ENCODE measurements at places on chromosomes 2 and 18.

GRCh38 chr2:28533044-28533680 lies 37.3 kb downstream of the PLB1 start:
- no peaks in the 10 kb centered on the region for H3K4me1 ChIP-seq
- no peak overlapping the region for H3K4me3 ChIP-seq
- H3K27ac ChIP-seq = no peak overlapping the region
- no peaks in the 10 kb centered on the region for H3K27me3 ChIP-seq
- no peak for DNase-seq

DNA sequence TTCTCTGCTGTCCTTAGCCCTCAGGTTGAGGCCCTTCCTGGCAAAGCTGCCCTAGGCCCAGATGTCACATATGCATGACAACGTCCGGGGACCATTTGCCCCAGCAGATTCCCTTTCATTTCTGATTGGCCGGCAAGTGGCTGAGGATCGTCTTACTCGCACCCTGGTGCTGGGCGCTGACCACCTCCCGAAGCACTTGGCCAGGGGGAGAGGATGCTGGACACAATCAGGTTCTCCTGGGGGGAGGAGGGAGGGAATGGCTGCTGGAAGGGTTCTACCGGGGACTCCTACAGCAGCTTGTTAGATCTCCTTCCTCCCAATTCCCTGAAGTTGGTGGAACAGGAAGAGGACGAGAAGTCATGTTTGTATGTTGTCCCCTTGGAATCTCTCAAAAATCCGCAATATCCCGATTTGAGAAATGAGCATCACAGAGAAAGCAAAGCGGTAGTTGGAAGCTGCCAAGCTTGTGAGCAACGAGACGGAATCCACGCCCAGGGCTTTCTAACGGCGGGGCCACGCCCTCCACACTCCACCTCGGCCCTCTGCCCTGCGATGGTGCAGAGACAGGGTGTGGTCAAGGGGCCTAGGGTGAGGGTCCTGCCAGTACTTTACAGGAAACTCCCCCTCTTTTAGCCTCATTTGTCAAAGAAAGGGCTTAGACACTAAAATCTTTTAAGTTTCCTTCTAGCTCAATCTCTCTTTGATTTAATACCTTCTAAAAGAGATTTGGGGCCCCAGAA lies 61.8 kb upstream of the YWHAQ start:
- peaks cover 5% of the 10 kb centered on the region for H3K4me1 ChIP-seq
- peak; percentile 55 for DNase-seq
- no peaks in the 10 kb centered on the region for H3K36me3 ChIP-seq

DNA sequence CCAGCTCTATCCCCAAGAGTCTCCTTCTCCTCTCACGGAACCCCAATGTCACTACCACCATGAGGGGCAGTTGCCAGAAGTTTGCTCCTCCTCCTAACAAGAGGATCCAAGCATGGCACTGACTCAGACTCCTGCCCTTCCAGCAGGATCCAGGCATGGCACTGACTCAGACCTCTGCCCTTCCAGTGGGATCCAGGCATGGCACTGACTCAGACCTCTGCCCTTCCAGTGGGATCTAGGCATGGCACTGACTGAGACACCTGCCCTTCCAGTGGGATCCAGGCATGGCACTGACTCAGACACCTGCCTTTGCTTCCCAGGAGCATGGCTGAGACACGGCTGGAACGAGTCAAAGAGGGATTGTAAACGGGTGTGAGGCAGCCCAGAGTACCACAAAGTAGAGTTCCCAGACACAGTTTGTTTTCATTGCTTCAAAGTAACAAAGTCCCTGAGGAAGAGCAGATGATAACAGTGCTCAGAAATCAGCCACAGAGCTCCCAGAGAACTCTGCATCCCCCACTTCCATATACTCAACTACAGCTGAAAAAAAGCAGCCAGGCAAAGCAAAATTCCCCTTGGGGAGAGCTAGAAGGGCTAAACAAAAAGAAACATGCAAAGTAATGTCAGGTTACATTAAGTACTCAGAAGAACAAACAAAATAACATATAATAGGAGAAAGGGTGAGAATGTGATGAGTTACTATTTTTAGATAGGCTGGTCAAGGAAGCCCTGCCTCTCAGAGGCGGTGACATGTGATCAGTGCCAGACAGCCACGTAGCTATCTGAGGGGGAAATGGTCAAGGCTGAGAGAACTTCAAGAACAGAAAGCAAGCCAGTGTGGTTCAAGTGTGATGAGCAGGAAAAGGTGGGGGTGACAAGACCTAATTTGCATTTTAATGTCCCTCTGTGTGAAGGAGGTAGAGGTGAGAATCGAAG lies 3.0 kb downstream of the BUB1 start:
- H3K36me3 ChIP-seq = no peaks in the 10 kb centered on the region
- H3K4me3 ChIP-seq = no peak overlapping the region
- no peak overlapping the region for H3K27ac ChIP-seq
- peaks cover 25% of the 10 kb centered on the region for H3K4me1 ChIP-seq
- H3K27me3 ChIP-seq = no peaks in the 10 kb centered on the region

DNA sequence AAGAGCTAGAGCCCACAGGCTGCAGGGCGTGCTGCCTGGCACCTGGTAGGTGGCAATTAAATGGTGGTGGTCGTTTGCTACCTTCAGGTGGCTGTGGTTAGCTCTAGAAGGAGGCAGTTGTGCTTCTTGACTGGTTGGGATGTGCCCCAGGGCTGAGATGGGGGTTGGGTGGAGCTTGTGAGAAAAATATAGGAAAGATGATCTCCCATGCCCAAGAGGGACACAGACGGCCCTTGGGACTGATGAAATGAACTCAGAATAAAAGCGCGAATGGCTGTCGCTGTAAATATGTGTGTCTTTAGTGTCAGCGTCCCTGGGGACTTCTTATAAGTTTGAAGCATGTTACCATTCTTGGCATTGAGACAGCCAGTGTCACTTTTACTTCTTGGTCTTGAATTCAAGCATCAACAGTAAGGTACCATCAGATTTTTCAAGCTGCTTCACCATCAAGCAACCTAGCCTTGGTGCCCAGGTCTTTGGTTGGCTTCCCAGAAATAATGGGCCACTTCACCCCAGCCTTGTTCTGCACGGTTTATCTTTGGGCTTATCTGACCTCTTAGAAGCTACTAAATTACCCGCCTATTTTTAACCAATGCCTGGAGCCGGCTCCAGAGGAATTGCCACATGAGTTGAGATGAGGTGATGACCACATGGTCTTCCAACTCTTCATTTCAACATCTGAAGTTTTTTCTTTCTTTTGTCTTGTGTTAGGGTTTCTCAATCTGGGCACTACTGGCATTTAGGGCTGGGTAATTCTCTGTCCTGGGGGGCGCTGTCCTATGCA lies 11.9 kb downstream of the LRRFIP1 start:
- H3K27me3 ChIP-seq = no peaks in the 10 kb centered on the region
- H3K36me3 ChIP-seq = no peaks in the 10 kb centered on the region
- H3K27ac ChIP-seq = no peak overlapping the region
- no peaks in the 10 kb centered on the region for H3K4me1 ChIP-seq
- no peak overlapping the region for H3K4me3 ChIP-seq

DNA sequence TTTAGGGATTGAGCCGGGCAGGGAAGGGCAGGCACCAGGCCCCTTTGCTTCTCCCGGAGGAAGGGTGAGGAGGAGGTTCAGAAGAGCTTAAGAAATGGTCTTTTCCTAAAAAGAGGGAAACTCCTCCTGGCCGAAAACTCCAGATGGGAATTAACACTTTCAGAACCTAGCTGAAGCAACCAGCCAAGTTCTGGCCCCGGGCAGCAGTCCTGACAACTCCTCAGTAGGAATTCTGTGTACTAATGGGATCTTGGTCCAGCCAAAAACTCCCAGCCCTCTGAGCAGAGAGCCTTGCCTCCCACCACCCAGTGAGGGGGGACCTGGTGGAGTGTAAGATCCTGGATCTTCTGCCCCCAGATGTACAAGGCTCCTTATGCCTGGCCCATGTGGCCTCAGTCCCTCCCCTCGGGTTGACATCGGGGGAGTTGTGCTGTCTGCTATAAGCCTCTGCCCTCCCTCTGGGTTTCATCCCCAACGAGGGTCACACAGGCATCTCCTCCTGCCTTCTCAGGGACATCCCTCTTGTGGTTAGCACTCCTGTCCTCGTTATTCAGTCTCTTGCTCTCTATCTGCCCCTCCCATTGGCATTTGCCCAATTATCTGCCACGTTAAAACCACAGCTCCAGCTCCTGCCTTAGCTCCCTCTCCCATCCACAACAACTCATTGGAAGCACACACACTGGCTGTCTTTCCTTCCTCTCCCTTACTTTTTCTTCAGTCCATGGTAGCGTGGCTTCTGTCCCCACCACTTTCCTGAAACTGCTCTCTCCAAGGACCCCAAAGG lies 184.6 kb downstream of the CYP26B1 start:
- H3K27me3 ChIP-seq = no peaks in the 10 kb centered on the region
- DNase-seq = no peak
- no peak overlapping the region for H3K4me3 ChIP-seq
- H3K4me1 ChIP-seq = no peaks in the 10 kb centered on the region
- H3K36me3 ChIP-seq = no peaks in the 10 kb centered on the region
- no peak overlapping the region for H3K27ac ChIP-seq

GRCh38 chr2:72883356-72883962 lies 3.7 kb upstream of the SPR start:
- H3K4me1 ChIP-seq = peaks cover 14% of the 10 kb centered on the region
- peaks cover 10% of the 10 kb centered on the region for H3K27me3 ChIP-seq
- no peak for DNase-seq
- no peak overlapping the region for H3K27ac ChIP-seq

DNA sequence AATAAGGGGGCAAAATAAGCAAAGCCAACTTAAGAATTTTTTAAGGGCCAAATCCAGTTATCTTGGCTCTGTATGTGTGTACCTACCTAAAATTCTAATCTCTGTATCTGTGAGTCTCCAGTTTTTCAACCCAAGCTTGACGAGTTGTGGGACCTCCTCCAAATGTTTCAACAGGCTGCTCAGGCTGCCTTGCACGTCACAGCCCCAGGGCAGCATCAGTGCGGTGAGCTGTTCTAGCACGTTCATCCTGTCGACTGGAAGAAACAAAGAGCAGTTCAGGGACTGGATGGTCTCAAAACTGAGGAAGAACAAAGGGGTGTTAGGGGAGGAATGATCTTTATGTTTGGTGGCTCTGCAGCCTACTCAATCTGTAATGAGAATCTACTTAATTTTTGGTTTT lies 29.4 kb downstream of the NLRC4 start:
- H3K4me1 ChIP-seq = no peaks in the 10 kb centered on the region
- no peak overlapping the region for H3K4me3 ChIP-seq
- H3K27me3 ChIP-seq = no peaks in the 10 kb centered on the region

DNA sequence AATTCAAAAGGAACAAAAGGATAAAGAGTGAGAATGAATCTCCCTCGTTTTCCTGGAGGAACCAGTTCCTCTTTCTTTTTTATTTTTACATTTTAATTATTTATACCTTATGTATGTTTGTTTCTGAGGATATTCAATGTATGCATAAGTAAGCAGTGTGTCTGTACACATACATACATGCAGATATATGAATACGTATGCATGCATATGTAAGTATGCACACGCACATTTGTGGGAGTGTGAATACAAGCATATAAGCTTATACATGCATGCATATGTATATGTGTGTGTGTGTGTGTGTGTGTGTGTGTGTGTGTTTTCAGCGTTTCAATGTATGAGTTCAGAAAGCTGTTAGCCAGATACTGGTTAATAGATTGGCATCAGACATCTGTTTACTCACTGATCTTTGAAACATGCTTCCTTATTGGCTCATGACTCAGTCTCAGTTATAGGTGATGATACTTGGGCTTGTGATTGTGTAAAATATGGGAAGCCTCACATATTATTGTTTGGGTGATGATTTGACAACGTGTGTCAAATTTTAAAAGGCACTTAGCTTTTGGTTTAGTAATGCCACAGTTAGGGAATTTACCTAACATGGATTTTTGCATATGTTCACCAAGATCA lies 279.7 kb upstream of the TRIB2 start:
- DNase-seq = no peak
- H3K27ac ChIP-seq = no peak overlapping the region
- H3K4me1 ChIP-seq = peaks cover 2% of the 10 kb centered on the region
- H3K4me3 ChIP-seq = no peak overlapping the region

GRCh38 chr18:57655740-57656139 lies 34.1 kb upstream of the NARS1 start:
- no peak overlapping the region for H3K27ac ChIP-seq
- H3K36me3 ChIP-seq = peaks cover 33% of the 10 kb centered on the region
- no peak overlapping the region for H3K4me3 ChIP-seq
- H3K4me1 ChIP-seq = no peaks in the 10 kb centered on the region

DNA sequence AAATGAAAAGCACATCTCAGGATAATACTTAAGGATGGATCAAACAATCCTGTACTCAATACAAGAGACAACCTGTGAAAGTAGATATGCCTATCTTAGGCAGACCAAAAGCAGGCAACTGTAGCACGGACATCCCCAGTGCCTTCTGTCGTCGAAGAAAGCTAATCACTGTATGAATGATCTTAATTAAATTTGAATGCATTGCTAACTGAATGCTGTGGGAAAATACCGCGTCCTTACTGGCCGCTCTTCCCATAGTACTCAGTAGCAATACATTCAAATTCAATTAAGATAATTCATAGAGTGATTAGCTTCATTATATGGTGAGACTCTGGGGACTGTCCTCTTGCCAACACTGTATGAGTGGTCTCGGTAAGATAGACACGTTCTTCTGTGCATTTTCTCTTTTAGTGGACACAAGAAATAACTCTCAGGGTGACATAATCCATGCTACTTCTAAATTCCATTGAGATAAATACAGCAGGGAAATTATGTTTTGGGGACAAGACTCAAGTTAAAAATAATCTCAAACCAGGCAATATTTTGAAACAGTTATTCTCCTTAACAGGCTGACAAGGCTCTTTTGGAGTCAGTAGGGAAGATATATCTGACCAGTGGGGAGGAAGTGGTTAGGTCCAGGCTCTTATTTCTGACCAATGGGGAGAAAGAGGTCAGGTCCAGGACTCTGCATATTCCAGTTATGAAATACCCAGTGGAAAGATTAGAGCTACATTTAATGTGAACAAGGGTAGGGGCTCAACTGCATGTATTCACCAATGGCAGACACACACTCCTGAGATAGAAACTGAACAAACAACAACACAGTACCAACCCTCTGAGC lies 97.3 kb downstream of the DOCK10 start:
- no peak for DNase-seq
- no peaks in the 10 kb centered on the region for H3K27me3 ChIP-seq
- H3K4me1 ChIP-seq = peaks cover 7% of the 10 kb centered on the region
- no peaks in the 10 kb centered on the region for H3K36me3 ChIP-seq
- H3K4me3 ChIP-seq = peak overlapping the region; percentile 34

- H3K4me3 ChIP-seq = no peak overlapping the region
- no peak for DNase-seq
- no peak overlapping the region for H3K27ac ChIP-seq
- H3K36me3 ChIP-seq = no peaks in the 10 kb centered on the region
- H3K27me3 ChIP-seq = no peaks in the 10 kb centered on the region
Measured at GRCh38 chr2:145064511-145064910, 544.6 kb upstream of the ZEB2 start.

DNA sequence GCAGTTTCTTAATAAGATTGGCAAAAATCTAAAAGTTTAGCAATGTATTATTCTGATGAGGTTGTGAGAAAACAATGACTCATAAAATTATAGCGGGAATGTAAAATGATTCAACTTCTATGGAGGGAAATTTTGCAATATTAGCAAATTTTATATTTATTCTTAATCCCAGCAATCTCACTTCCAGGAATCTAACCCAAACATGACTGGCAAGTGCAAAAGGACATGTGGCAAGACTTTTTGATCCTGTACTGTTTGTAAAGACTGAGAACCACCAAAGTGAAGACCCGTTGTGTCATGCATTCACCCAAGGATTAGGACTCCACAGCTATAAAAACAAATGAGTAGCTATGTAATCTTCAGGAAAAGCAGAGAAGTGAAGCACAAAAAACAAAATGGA lies 234.8 kb upstream of the KYNU start:
- H3K36me3 ChIP-seq = no peaks in the 10 kb centered on the region
- DNase-seq = no peak
- no peaks in the 10 kb centered on the region for H3K4me1 ChIP-seq
- H3K27ac ChIP-seq = no peak overlapping the region
- H3K4me3 ChIP-seq = no peak overlapping the region
- no peaks in the 10 kb centered on the region for H3K27me3 ChIP-seq

Data from upper lobe of right lung (tissue), 1 donor.